ENCODE measurements at places on chromosomes 12 and 14.

DNA sequence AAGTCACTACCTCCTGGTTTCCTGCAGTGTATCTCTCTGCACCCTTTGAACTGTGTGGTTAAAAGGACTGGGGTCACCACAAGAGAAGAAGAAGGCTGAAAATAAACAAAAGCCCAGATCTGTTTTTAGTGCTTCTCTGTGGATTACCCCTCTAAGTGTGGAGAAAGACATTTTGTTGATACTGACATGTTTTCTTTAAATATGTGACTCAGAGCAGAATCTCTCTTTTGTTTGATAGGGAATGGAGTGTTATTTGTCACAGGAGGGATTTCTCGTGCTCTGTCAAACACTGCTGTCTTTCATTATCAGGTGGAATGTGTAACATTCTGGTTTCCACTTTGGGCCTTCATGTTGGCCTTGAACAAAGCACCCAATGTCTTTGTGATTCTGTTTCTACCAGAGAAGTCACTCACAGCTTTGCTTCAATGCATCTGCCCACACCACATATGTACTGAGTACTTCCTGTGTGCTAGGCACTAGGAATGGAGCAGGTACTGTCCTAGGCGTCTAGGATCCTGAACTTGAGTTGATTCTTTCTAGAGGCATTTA is 82.1 kb downstream of the PLXNC1 start:
- DNase-seq: no peak

DNA sequence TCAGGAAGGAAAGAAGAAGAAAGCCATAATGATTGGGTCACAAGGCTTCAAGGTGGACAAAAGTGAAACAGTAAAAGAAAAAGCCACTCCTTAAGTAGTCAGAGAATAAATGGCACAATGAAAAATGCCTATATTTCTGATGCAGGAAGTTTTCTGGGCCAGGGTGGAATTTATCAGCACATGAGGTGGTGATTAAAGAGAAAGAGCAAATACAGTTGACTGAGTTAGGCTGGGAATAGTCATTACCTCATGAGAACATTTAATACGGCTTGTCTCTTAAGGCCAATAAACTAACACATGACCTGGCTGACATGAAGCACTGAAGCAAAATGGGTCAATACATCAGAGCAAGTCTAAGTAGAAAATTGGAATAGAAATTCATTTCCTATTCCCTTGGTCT is 499.7 kb downstream of the TMTC2 start:
- no peak for DNase-seq

GRCh38 chr14:67464377-67464776 is 24.1 kb downstream of the TMEM229B start:
- no peak for DNase-seq

GRCh38 chr12:21559855-21560569 is 33.9 kb downstream of the SPX start:
- no peak for DNase-seq

DNA sequence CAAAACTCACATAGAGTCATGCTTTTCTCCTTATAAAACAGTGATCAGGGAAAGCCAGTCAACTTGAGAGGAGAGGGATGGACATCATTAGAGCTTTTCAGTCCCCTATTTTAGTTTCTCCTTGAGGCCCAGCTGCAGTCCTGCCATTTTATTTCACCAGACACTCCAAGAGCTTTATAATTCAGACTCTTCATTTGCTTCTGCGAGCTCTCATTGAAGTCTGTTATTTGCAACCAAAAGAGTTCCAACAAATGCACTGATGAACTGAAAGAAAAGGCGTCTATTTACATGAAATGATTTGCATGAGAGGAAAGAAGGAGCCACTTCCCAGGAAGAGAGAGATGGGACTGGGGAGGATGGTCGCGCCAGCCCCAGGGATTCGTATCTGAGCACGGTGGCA is 86.8 kb downstream of the NDUFA12 start:
- DNase-seq: no peak

GRCh38 chr14:38502239-38502638 is 246.3 kb upstream of the CLEC14A start:
- no peak for DNase-seq

- DNase-seq: no peak
These were observed 12.5 kb upstream of the SRSF5 start for GRCh38 chr14:69754487-69754886.

Data from coronary artery (tissue), 2 donors.